ENCODE measurements at places on chromosomes 7 and 10.

DNA sequence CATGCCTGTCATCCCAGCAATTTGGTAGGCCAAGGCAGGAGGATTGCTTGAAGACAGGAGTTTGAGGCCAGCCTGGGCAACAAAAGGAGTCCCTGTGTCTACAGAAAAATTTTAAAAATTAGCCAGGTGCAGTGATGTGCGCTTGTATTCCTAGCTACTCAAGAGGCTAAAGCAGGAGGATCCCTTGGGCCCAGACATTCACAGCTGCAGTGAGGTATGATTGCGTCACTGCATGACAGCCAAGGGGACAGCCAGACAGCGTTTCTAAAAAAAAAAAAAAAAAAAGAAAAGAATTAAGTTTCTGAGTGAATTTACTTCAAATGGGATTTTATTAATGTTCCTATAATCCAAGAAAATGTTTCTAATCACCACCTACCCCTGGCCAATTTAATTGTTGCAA is 87.4 kb upstream of the RNF148 start:
- DNase-seq, result no peak

- DNase-seq, result no peak
Observed at GRCh38 chr10:123704812-123705211, 38.7 kb downstream of the GPR26 start.

- no peak for DNase-seq
Observed at GRCh38 chr10:101660256-101660655, 34.7 kb downstream of the FBXW4 start.

GRCh38 chr10:3636356-3637181 is 148.4 kb downstream of the KLF6 start:
- DNase-seq, result no peak

DNA sequence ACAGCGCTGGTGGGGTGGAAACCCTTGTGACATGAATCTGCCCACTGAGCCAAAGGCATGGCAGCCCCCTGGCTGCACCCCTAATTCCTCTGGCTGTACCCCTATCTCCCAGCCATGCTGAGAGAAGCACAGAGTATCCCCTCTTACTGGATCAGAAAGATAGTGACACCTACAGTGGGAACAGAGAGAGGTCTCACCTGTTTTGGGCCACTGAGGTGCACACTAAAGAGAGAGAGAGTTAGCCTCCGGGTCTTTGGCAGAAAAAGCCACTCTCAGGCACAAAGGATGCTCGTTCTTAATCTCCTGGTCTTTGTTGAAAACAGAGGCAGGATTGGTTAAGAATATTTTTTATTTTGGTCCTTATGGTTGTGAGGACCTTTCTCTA is 11.3 kb downstream of the TSPAN14 start:
- no peak for DNase-seq

DNA sequence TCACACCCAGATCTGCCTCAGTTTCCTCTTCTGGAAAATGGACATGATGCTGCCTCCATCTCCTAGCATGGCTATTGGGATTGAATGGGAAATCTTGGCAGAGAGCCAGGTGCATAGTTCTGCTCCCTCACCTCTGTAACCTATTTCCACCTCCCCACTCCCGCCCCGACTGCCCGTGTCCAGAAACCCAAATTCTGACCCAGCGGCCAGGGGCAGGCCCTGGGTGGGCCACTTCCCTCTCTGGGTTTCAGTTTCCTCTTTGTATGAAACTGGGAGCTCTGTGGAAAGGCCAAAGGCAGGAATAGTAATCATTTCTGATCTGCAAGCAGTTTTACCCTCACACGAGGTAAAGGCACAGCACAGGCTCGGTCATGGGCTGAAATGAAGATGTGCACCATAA is 74.1 kb upstream of the DUSP5 start:
- DNase-seq, result no peak

- DNase-seq, result peak; percentile 14
Observed at GRCh38 chr10:129605266-129605985, 138.4 kb downstream of the MGMT start.

GRCh38 chr10:30865141-30865926 is 166.3 kb downstream of the ZNF438 start:
- no peak for DNase-seq

- DNase-seq, result no peak
Observed at GRCh38 chr10:84333864-84334451, 5.6 kb downstream of the CCSER2 start.

- peak; percentile 28 for DNase-seq
Observed at GRCh38 chr10:17742918-17743317, 9.1 kb upstream of the TMEM236 start.

DNA sequence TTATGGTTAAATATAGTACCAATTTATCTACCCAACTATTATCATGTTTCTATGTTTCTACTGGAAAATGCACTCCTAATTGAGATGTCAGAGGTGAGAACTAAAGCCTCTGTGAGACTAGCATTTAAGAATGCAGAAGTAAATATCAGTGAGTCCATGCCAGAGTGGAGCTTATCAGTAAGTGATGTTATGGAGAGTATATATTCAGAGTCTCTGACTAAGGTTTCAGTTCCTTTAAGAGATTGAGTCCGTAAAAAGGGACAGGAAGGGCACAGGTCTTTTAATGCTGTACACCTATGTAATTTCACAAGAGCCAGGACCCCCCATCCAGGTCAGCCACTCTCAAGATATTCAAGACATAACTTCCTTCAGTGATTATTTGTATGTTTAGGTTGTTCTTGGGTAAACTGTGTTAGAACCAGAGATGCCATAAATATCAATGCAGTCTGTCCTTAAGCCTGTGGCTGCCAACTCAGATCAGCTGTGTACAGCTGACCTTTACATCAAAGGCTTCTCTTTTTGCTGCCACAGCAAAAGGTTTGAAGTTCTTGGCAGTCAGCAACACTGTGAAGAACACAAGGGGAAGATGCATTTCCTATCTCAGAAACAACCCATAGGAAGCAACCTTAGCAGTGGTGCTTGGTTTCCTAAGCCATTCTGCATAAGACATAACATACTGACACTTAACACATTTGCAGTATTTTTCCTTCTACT is 244.8 kb downstream of the BICC1 start:
- no peak for DNase-seq

DNA sequence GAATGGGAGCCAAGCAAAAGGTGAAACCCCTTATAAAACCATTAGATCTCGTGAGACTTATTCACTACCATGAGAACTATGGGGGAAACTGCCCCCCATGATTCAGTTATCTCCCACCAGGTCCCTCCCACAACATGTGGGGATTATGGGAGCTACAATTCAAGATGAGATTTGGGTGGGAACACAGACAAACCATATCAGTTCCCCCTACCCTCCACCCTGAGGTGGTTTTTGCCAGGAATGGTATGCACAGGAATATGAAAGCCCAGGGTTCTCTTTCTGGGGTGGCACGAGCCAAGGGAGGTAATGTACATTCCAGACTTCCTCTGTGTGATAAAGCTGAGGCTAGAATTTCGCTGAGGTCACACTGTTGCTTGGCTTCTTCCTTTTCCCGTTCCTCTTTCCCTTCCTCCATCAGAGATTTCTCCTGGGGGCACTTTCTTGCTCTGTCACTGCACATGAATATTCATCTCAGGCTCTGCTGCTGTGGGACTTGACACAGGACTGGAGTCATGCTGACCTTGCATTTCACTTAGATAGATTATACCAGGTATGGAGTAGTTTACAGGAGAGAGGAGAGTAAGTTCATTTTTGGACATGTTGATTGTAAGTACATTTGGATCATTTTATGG is 347.0 kb upstream of the MTPN start:
- no peak for DNase-seq

Measured in stromal cell of bone marrow (primary cell).